ENCODE measurements at places on chromosomes 7 and 10.

DNA sequence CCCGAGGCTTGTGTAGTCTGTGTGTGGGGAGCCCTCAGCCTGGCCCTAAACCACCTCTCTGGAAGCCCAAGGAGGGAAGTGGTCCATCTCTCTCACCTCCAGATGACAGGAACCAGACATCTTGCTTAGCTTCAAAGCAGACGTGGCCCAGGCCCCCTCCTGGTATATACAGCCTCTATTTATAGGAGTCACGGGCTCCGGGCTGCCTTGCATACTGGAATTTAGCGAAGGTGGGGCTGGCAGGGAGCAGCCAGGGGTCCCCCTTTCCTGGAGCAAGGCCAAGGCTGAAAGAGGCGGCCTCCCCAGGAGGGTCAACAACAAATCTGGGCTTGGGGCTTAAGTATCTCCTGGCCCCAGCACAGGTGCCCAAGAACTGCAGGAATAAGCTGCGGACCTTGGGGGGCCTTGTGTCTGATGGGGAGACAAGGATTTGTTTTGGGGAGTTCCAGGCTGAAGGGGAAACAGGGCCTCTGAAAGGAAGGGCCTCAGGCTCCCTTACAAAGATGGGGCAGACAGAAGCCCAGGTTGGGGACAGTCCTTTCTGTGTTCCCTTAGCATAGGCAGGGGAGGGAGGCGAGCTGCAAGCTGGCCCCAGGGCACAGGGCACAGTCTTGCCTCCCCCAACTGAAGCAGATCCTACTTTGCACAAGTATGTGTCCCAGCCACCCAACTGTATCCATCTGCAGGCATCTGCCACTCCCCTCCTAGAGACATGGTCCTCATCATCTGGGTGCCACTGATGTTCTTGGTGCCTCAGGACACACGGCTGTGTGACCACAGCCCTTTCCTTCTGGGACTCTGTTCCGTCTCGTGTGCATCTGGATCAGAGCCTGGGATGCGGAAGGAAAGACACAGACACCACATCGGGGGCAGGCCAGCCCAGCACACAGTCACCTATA is 11.9 kb downstream of the ZCCHC24 start:
- DNase-seq, result no peak

DNA sequence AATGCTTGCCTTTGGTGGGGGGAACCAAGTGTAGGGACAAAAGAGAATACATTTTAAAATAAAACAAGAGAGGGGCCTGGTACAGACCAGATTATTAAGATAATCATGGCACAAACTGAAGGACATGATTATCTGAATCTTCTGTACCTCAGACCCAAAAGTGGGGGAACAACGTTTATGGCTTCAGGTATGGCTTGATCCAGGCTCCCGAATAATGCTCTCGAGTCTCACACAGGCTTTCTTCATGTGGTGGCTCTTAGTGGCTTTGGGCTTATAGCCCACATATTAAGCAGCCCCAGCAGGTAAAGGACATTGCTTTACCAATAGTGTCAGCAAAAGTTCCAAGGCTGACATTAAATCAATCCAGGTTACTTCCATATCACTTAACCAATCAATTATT is 106.8 kb upstream of the FOXK1 start:
- DNase-seq, result no peak

DNA sequence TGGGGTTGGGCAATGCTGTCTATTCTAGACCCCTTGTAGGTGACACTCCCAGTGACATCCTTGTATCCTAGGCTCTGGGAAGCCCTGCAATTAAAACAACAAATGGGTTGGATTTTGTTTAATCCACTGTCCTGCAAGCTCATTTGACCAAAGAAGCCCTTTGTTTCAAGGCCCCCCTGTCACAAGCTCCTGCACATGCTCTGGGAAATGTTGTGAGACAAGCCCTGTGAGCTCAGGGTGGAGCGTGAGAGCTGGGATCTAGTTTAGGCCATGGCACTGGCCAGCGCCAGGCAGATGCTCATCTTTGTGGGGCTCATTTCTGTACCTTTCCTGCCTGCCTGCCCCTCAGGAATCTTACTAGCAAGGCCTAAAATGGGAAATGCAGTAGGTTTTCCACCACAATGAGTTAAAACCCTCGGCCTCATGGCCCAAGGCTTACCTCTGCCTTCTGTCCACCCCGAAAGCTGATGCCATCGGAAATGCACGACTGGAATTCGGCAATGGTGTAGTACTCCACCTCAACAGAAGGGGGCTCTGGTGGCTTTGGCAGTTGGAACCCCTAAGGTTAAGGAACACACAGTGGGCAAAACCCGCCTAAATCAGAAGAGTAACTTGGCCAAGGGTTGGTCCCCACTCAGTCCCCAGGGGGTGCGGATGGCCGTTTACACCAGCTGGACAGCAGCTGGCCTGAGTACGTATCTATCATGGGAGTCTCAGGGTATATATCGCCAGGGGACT is 112.0 kb downstream of the NEURL1 start:
- no peak for DNase-seq

DNA sequence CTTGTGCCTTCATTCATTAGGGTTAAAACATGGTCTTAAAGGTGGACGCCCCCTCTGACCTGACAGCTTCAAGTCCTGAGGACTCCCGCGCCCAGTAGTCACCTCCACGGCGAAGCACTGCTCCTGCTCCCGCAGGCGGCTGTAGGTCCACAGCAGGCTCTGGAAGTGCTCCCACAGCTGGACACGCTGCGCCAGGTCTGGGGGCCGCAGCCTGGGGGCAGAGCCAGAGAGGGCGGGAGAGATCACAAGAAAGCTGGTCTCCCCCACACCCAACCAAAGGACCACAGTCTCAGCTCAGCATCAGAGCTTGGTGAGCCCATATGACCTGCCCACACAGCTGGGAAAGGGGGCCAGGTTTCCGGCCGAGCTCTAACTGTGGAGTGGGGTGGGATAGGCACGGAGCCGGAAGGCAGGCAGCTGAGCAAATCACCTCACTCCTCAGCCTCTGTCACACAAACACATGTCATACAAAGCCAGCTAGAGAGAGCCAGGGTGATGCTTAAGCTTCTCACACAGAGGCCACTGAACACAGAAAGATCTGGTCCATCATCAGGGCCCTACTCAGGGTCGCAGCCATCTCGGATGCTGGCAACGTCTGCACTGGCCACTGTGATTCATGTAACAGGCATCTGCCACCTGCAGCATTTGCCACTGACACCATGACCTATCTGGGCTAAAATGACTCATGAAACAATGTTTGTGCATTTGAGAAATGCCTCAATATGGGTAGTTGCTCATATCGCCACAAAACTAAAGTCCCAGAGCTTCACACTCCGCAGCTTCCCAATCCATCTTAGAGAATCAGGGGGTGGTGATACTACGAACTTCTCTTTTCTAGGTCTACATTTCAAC is 12.6 kb downstream of the HPS1 start:
- DNase-seq, result no peak

- DNase-seq, result no peak
These were observed 145.1 kb downstream of the PLXNA4 start for GRCh38 chr7:132430861-132431822.

- no peak for DNase-seq
These were observed 35.4 kb upstream of the PODXL start for GRCh38 chr7:131591687-131592319.

GRCh38 chr10:56537984-56538383 is 176.9 kb upstream of the ZWINT start:
- DNase-seq, result no peak

GRCh38 chr7:4791738-4792536 is 16.5 kb downstream of the AP5Z1 start:
- no peak for DNase-seq

DNA sequence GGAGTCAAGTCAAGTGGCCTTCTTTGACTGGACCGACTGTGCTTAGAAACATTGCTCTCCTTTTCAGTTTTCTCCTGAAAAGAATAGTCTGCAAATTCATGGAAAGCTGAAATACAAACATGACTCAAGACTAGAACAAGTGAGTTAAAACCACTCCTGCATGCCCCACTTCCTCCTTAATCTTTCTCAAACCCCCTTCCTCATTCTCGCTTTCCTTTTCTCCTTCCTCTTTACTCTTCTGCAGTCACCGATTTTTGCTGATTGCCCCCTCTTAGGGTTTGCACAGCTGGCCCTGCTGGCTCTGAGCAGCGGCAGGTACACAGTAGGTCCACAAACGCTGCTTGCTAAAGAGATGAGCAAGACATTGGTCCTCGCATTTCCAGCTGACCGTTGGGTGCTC is 34.8 kb upstream of the MKI67 start:
- no peak for DNase-seq

DNA sequence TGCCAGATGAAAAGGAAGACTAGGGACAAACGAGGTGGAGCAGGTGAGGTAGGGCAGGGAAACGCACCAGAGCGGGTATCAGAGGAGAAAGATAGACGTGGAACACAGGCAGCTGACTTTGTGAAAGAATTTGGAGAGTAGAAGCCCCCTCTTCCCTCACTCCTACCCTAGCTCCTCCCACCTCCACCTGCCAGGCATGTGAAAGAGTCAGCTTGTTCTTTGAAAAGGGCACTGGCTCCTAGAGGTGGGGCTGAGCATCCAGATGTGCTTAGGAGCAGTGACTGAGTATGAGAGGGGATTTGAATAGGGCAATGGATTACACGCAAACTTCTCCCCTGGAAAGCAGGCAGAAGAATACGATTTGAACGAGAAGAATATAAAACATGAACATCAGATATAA is 174.2 kb upstream of the INHBA start:
- no peak for DNase-seq

DNA sequence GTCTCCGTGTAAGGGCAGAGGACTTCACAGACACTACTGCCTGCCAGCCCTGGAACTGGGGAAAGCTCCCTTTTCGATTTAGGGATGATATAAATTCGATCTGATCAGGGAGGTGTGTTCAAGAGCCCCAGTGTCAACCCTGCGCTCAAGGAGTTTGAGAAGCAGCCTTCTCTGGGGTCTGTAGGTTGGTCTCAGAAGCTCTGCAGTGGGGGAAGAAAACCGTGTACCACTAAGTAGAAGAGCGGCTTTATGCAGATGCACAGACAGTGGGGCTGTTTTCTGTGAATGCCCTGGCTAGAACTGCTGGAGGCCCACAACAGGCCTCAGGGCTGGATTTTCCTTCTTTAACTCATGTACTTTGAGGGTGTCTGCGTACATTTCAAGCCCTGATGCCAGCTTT is 6.3 kb upstream of the TBX20 start:
- no peak for DNase-seq

- no peak for DNase-seq
These were observed 22.7 kb downstream of the CISD1 start for GRCh38 chr10:58291538-58292174.

- no peak for DNase-seq
These were observed 14.2 kb downstream of the ASZ1 start for GRCh38 chr7:117412946-117413559.

DNA sequence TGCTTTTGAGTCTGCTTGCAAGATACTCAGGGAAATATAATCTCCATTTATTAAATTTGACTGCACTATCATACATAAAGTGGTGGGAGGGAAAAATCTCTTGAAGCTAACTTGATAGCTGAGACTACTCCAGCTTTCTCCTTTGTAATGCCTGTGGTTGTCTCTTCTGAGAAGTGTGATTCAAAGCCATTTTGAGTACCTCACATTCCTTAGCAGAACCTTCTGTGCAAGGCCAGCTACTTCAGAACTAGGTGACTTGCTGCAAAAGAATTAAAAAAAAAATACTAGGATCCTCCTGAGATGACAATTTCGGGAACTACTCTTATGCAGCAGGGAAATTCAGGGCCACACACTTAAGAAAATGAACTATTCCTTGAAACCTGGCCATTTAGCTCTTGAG is 294.8 kb downstream of the MDFIC start:
- no peak for DNase-seq

DNA sequence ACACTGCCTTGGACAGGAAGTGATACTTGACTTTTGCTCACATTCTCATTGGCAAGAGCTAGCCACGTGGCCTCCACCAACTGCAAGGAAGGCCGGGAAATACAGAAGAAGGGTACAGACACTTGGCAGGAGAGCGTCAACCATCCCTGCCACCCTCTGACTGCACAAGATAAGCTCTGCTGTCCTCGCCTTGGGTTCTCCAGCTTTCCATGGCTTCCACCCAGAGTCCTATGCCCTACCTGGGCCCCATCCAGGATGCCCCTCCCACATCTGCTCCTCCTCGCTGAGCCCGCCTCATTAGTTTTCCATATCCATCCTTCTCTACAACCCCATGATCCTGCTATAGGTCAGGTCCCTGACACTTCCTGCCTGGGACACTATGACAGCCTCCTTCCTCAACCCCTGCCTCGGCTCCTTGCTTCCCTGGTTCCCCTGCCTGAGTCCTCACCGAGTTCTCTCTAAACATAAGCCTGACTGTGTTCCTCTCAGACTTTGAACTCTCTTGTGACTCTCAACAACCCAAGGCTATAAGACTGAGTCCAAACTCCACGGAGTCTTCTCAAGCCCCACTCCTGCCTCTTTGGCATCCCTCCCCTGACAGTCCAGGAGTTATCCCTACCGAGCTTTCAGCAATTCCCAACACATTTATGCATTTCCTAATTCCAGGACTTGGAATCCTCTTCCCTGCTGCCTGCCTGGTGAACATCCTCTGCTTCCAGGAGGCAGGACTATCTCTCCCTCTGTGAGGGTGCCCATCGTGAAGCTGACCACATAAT is 23.2 kb upstream of the GDF10 start:
- no peak for DNase-seq

DNA sequence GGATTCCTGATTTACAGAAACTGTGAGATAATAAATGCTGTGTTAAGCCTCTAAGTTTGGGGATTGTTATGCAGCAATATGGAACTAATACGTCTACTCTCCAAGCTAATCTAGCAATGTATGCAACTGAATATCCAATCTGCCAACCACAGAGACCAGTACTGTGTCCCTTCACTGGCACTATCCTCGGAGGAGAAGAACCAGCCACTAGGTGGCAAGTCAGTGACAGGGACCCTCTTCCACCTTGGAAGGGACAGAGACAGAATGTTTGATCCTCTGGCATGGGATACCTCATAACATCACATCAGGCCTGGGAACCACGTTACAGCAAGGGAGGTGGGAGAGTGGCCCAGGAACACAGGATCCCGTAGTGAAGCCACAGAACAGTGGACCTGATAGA is 96.4 kb downstream of the CREM start:
- DNase-seq, result no peak

DNA sequence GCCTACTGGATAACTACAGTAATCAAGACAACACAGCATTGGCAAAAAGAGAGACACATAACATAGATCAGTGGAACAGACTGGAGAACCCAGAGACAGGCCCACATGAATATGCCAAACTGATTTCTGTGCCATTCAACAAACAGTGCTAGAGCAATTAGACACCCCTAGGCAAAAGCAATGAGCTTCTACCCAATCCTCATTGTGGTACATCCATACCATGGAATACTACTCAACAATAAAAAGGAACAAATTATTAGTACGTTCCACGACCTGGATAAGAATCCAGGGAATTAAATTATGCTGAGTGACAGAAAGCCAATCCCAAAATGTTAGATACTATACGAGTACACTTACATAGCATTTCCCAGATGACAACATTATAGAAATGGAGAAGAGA is 2.8 kb upstream of the SVIL start:
- no peak for DNase-seq

GRCh38 chr7:39187130-39187529 is 209.4 kb downstream of the POU6F2 start:
- DNase-seq, result no peak

- DNase-seq, result peak; percentile 77
These were observed 361 bp upstream of the PLXDC2 start for GRCh38 chr10:19815731-19816410.

GRCh38 chr10:131082201-131082850 is 229.2 kb downstream of the TCERG1L start:
- DNase-seq, result no peak

- DNase-seq, result no peak
These were observed 201.2 kb upstream of the PRKCQ start for GRCh38 chr10:6781133-6781770.

- no peak for DNase-seq
These were observed 42.6 kb downstream of the COBL start for GRCh38 chr7:51274001-51274400.
